ENCODE measurements at places on chromosomes 1 and 21.

DNA sequence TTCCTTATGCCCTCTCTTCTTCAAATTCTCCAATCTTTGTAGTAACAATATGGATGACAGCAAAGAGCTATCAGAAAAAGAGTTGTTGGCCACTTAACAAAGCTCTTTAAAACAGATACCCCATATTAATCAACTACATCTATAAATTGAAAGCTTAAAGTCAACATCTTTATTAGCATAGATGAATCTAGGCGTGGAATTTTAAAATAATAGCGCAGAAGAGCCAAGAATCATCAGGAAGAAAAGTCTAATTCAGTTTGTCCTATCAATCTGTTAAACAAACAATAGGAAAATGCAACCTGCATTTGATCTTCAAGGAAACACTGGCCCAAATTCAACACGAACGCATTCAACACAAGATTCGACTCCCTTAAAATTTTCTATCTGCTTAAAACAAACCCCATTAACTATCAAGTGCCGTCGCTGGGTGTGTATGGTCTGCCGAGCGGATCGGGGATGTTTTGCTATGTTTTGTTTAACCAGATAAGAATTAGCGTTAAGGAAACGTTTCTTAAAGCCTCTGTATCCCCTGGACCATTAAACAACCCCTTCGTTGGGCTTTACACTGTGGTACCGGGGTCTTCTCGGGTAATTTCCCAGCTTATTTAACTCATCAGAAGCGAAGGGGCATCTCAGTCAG is 1.0 kb downstream of the LYST start:
- no peak for DNase-seq

GRCh38 chr1:33152685-33153432 is 29.0 kb downstream of the TRIM62 start:
- peak; percentile 75 for DNase-seq

DNA sequence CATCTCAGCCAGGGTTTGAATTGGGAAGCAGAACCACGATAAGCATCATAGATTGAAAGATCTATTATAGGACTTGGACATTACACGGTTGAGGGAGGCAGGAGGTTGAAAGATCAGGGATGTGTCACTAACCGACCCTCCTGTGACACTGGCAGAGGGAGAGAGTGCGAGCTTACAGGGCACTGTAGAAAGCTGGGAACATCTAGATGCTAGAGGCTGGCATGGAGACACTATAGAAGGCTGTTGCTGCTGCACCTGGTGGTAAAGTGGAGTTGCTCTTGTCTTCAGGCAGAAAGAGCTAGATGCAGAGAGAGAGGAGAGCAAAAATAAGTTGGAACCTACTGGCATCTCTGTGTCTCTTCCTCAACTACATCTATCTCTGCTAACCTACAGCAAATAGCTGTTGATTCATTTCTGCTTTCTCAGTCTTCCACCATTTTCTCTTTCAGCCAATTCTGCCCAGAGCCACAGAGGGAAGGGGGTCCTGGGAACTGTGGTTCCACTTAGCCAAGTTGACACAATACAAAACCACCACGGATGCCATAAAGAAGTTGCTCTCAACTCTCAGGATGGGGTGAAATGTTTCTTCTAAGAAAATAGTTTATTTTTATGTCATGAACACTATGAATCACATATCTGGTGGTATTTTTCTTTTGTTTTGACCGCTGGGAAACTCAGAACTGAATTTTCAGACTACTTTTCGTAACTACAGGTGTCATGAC is 155.9 kb downstream of the ZNF281 start:
- no peak for DNase-seq

DNA sequence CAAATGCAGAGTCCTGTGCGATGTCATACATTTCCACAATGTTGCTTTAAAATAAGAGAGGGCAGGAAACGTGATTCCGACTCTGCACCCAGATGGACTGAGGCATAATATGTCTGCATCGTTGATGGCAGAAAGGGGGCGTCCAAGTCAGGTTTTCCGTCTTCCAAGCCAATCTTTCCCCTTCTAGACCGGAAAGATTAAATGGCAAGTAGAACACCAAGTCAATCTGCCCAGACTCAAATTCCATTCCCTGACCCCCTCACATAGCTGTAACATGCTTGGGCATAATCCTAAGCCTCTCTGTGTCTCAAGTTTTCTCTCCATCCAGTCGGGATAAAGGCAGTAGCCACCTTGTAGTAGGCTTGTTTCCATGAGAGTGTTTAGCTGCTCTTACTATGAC is 14.4 kb downstream of the PCP4 start:
- DNase-seq = no peak

- no peak for DNase-seq
These were observed 789.9 kb downstream of the USP25 start for GRCh38 chr21:16519644-16520043.

GRCh38 chr21:45510466-45510955 is 31.7 kb downstream of the SLC19A1 start:
- no peak for DNase-seq

GRCh38 chr1:55204997-55205396 is 10.2 kb downstream of the USP24 start:
- DNase-seq = no peak

GRCh38 chr21:34935898-34936297 is 113.2 kb downstream of the RUNX1 start:
- DNase-seq = no peak

GRCh38 chr1:15287035-15287979 is 40.3 kb downstream of the FHAD1 start:
- no peak for DNase-seq

DNA sequence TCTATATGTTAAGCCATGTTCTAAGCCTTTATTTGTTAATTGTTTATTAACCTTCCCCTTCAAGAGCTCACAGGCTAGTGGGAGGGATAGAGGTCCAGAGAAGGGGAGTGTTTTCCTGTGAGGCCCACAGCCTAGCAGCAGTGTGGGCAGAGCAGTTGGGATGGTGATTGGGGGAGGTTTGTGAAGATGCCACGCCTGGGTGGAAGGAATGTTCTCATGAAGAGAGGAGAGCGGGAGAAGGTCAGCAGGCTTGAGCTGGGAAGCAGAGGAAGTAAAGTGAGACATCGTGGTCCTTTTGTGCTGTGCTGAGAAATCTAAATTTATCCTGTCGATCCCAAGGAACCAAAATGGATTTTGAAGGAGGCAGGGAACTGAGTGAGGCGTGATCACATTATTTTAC is 42.6 kb downstream of the TRAPPC10 start:
- no peak for DNase-seq

DNA sequence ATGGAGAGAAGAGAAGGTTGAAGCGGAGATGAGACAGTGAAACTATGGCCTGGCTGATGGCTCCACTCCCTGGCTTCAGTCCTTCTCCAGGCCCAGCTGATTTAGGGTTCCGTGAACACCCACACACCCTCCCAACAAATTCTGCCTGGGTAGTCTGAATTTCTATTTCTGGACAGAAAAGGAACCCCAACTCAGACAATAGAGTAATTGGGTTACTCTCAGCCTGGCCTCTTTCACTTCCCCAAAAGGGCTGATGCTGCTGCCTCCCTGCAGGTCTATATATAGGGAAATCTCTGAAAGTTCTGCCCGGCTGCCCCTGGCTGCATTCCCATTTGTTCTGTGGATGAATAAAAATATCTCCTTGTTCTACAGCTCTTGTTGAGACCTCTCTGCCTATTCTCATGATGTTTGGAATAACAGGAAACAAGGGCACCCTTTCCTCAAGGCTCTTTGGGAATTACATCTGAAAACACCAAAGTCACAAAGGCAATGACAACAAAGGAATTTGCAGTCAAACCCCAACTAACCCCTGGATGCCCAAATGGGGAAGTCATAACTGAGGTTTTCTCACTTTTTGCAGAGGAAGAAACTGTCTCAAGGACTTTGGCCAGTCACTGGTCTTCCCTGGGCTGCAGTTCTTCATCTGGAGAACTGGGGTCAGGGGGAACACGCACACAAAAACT is 11.4 kb upstream of the ZSCAN20 start:
- DNase-seq = no peak

DNA sequence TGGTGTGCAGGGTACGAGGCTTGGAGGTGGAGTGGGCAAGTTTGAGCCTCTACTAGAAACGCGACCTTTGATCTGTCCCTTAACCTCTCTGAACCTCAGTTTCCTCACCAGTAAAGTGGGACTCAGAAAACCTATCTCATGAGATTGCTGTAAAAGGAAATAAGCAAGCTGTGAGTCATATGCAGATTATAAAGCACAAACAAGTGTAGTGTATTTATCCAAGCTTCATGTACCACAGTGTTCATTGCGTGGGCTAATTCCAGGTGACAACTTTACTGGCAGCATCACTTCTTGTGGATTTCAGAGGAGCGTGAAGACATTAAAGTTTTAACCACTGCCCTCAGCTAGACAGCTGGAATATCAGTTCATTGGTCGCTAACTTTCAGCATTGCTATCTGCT is 44.4 kb downstream of the ZNF697 start:
- no peak for DNase-seq

GRCh38 chr1:22799971-22800370 is 89.3 kb downstream of the EPHB2 start:
- peak; percentile 66 for DNase-seq

DNA sequence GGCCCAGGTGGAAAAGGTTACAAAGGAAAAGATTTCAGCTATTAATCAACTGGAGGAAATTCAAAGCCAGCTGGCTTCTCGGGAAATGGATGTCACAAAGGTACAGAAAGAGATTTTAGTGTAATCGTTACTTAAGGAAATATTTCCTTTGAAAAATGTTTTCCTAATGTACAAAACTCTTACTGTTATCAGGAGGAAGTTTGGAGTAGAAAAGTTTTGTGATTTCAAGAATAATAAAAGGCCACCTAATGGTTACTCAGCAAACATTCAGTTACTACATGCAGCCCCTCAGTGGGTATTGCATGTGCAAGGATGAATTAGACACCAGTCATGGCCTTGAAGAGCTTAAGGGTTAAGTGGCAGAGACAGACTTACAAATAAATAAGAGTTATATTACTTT is 85.2 kb downstream of the SDCCAG8 start:
- DNase-seq = no peak

- DNase-seq = no peak
These were observed 17.5 kb upstream of the VAMP3 start for GRCh38 chr1:7753641-7754040.

GRCh38 chr21:25170681-25171080 is 436.6 kb downstream of the MRPL39 start:
- DNase-seq = no peak

- no peak for DNase-seq
These were observed 2065.7 kb downstream of the MRPL39 start for GRCh38 chr21:23541571-23541970.

Data from WERI-Rb-1 (cell line).